AG04449 (cell line): ENCODE measurements at places on chromosomes 4 and X.

DNA sequence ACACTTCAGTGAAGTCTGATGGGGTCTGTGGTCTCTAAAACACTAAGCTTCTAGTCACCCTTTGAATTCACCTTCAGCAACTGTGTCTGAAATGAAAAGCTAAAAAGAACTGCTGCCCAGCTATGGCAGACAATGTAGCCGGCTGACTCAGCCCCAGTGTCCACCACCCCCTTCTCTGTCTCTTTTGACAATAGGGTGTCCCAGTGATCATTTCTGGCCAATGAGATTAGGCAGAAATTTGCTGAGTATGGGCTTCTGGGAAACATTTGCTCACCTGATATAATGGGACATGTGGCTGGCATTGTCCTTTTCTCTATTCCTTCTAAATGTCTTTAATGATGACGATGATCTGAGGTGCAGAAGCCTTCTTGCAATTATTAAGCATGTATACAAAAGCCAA is 20.6 kb downstream of the IGFBP7 start:
- DNase-seq = no peak

DNA sequence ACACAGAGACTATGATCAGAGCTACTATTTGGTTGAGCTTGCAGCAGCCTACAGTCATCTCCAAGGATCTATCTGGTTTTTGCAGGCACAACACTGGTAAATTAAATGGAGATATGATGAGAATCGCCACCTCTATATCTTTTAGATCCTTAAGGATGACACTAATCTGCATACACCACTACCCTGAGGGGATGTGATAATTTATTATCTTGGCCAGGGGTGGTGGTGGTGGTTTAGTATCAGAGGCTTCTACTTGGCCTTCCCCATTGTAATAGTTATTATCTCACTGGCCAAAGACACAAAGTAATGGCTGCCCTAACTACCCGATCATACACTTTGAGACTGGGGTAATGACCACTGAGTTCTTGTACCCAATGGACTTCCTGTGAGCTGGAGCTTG is 21.2 kb downstream of the CCDC160 start:
- no peak for DNase-seq

DNA sequence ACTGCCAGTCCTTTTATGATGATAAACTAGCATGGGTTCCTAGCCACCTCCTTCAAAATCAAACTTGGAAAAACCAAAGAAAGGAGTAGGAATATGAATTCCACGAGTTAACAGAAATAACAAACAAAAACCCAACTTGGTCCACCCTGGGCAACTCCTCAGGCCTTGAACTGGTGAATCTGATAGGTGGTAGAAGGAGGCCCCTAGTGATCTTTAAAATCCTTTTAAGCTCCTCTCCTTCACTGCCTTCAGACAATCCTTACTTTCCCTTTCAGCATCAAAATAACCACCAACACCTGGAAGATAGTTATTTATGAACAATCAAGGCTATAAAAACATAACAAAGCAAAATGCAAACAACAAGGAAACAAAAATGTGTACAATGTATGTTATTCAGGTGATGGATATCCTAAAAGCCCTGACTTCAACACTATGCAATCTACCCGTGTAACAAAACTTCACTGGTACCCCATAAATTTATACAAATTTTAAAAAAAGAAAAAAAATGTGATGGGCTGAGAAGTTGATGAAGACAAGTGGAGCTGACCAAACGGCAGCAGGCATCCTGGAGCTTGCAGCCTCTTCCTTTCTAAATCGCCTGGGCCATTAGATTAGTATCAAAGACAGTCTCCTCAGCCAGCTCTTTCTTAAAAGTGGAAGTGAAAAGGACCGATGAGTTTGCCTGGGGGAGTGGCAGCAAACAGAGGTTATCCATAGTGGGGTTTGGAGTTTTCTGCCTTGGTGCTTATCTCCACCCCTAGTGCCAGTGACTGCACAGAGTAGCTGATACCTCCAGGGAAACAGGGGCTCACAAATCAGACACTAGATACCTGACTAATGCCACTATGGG is 179.6 kb downstream of the TMA16 start:
- no peak for DNase-seq

DNA sequence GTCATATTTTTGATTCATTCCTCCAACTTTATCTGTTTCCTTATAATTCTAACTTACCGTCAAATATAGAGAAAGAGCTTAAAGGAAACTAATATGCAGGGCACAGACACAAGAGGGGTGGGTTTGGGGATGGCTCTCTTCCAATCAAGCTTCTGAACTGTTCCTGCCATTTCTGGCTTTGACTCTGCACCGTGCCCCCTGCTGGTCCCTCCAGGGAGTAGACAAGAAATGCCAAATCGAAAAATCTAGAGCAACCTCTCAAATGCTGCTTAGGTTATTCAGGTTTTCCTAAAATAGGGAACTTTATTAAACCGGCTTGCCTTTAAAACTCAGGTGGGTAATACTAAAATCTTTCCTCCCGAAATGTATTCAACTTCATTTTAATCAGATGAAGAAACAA is 39.8 kb upstream of the VCX3A start:
- DNase-seq = no peak

DNA sequence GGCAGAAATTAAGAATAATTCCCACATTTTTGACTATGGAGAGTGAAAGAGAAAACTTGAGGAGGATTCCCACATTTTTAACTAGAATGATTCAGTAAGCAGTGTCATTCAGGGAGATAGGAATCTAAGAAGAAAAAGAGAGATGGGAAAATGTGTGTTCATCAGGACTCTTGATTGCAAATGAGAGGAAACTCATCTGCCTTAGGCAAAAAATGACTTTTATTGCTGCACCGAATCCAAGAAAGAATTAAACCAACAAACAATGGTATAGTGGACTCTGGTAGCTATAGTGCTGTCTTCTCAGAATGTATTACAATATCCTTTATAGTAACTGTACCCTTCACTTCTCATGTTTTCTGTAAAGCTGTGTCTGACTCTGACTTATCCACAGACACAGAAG is 15.0 kb upstream of the TMEM144 start:
- no peak for DNase-seq

DNA sequence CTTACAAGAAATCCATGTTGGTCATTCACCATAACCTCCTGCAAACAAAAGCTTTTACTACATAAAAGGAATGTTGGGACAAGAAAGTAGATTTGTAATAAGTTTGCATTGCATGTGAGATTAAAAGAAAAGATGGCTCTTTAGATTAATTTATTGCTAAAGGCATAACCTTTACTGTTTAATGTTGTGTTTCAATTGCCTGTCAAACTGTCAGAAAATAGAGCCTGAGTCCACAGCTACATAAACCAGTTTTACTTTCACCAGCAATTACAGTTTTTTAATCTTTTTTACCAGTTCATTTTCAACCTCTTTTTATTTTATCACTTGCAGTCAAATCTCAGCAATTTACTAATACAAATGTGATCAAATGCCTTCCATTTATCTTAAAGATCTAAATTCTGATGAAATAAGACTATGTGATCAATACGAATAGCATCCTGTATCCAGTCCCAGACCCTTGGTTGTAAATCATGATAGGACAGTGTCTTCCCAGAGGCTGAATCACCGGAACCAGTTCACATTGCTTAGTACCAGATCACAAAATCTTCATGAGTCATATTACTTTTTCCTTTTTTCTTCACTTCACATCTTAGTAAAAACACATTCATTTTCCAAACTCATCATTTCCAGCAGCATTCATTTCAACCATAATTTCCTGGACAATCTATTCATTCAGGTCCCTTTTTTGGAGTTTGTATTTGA is 95.4 kb upstream of the FRG1 start:
- DNase-seq = peak; percentile 28
